Fibroblast of lung (primary cell): ENCODE measurements at places on chromosomes 16 and 17.

DNA sequence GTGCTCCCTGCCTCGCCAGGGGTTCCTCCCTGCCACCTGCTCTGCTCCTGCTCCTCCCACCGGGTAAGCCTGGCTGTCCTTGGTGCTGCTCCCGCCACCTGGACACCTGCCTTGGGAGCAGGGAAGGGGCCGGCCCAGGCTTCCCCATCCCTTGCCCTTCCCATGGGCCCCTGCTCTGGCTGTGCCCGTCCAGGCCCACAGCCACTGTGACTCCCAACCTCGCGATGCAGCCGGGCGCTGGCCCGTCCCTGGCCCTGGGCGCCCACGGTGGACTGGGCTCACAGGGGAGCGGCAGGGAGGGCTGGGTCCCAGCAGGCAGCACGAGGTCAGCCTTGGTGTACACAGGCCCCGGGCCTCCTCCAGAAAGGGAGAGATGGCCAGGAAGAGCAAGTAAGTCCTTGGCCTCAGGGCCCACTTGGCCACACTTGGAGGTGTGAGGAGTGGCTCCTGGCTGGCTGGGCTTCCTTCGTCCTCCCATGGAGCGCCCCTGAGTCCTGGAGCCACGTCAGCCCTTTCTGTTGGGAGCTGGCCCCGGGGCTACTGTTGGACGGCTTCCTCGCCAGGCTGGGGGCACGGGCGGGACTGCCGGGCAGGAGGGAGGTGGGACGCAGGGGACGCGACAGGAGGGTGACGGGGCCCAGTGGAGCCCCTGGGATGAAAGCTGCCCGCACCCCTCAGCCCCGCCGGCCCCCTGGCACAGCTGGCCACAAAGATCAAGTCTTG is 15.3 kb downstream of the ENGASE start:
- H3K27ac ChIP-seq, result no peak overlapping the region
- no peak for DNase-seq
- H3K36me3 ChIP-seq, result no peaks in the 10 kb centered on the region
- H3K4me1 ChIP-seq, result no peaks in the 10 kb centered on the region
- peaks cover 2% of the 10 kb centered on the region for H3K27me3 ChIP-seq
- no peak overlapping the region for H3K4me3 ChIP-seq

DNA sequence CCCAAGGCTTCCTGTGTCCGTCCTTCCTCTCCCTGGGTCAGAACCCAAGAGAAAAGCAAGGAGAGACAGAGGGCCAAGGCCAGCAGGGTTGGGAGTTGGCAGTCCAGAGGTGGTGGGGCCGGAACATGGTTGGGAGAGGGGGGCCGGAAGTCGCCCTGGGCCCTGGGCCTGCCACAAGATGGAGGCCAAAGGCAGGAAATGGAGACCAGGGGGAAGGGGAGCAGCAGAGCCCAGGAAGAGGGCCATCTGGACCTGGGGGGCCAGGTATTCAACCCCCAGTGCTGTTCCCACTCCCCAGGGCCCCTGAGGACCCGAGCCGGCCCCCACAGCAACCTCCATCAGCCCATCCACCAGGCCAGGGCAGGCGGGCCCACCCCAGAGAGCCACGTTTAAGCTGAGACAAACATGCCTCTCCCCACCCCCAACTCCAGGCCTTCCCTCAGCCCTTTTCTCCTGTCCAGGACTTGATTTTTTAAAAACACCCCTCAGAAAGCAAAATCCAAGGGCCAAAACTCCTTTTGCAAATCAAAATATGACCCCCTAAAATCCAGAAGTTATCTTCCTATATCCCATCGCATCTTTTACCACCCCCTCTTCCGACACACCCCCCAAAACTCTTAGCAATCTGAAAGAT is 4.4 kb upstream of the BCL6B start:
- peak overlapping the region; percentile 65 for H3K27ac ChIP-seq
- H3K27me3 ChIP-seq, result no peaks in the 10 kb centered on the region
- H3K4me1 ChIP-seq, result peaks cover 15% of the 10 kb centered on the region

- no peak overlapping the region for H3K27ac ChIP-seq
- DNase-seq, result peak; percentile 74
- no peaks in the 10 kb centered on the region for H3K27me3 ChIP-seq
- no peak overlapping the region for H3K4me3 ChIP-seq
- H3K36me3 ChIP-seq, result no peaks in the 10 kb centered on the region
Measured at GRCh38 chr17:81309140-81309858, 14.2 kb upstream of the SLC38A10 start.

- peaks cover 20% of the 10 kb centered on the region for H3K4me1 ChIP-seq
- no peak overlapping the region for H3K4me3 ChIP-seq
- H3K36me3 ChIP-seq, result peaks cover 2% of the 10 kb centered on the region
- peak; percentile 92 for DNase-seq
- H3K27me3 ChIP-seq, result no peaks in the 10 kb centered on the region
- H3K27ac ChIP-seq, result peak overlapping the region; percentile 71
Measured at GRCh38 chr17:82396601-82397435, 21.3 kb upstream of the HEXD start.

GRCh38 chr16:26267641-26268040 is 575.9 kb downstream of the HS3ST4 start:
- H3K36me3 ChIP-seq, result no peaks in the 10 kb centered on the region
- no peak for DNase-seq
- no peaks in the 10 kb centered on the region for H3K27me3 ChIP-seq

GRCh38 chr17:48427598-48427997 is 2.4 kb downstream of the SKAP1 start:
- no peaks in the 10 kb centered on the region for H3K4me1 ChIP-seq
- peaks cover 10% of the 10 kb centered on the region for H3K27me3 ChIP-seq
- H3K4me3 ChIP-seq, result no peak overlapping the region
- no peak overlapping the region for H3K27ac ChIP-seq
- H3K36me3 ChIP-seq, result no peaks in the 10 kb centered on the region
- DNase-seq, result no peak

DNA sequence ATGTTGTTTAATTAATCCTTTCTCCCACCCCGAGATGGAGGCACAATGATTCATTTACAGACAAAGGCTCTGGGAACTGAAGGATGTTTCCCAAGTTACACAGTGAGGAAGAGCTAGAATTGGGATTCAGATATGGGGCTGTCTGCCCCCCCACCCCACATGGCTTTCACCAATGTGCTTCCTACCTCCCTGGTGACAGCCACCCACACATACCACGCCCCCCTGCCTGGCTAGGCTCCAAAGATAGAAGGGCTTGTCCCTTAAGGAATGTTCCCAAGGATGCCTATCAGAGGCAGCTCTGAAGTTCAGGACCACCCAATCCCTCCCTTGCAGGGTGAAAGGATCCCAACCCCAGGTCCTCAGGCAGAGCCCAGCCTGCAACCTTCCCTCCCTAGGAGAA is 32.9 kb downstream of the CFAP20 start:
- DNase-seq, result no peak
- no peaks in the 10 kb centered on the region for H3K4me1 ChIP-seq
- no peak overlapping the region for H3K4me3 ChIP-seq
- no peaks in the 10 kb centered on the region for H3K36me3 ChIP-seq
- H3K27me3 ChIP-seq, result no peaks in the 10 kb centered on the region
- H3K27ac ChIP-seq, result no peak overlapping the region

- H3K4me1 ChIP-seq, result no peaks in the 10 kb centered on the region
- no peak overlapping the region for H3K27ac ChIP-seq
- no peak overlapping the region for H3K4me3 ChIP-seq
- no peaks in the 10 kb centered on the region for H3K36me3 ChIP-seq
- DNase-seq, result no peak
Measured at GRCh38 chr17:82655038-82655479, 6.8 kb upstream of the WDR45B start.

DNA sequence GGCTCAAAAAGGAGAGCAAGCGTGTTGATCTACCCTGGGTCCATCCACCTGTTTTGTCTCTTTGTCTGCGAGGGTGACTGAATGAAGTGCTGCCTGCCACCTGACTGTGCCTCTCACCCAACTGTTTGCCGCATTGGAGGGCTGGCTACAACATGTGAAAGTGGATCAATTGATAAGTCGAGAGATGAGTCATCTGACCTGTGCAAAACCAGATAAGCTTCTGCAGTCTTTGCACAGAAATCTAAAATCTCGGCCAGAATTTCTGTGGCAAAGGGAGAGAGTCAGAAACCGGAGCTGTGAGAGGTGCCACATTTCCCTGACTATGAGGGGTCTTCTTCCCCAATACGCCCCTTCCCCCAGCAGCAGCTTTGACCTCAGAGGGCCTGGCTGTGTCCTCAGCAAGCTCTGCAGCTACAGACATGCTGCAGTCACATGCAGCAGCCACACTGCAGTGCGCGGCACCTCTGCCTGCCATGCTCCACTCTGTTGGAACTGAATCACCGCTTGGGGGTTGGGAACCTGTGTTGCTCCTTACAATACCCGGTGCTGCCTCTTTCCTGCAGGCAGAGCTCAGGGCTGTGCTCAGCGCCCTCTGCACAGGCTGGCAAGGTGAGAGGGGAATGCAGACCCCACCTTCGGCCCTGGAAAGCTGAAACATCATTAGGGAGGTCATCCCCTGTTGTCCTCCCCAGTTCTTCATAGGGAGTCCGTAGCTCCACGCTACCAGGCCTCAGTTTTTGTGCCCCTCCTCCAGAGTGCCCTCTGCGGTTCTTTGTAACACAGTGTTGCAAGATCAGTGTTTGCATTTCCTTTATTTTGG is 16.2 kb upstream of the HAS3 start:
- no peak overlapping the region for H3K27ac ChIP-seq
- H3K4me3 ChIP-seq, result no peak overlapping the region
- no peak for DNase-seq
- no peaks in the 10 kb centered on the region for H3K27me3 ChIP-seq

DNA sequence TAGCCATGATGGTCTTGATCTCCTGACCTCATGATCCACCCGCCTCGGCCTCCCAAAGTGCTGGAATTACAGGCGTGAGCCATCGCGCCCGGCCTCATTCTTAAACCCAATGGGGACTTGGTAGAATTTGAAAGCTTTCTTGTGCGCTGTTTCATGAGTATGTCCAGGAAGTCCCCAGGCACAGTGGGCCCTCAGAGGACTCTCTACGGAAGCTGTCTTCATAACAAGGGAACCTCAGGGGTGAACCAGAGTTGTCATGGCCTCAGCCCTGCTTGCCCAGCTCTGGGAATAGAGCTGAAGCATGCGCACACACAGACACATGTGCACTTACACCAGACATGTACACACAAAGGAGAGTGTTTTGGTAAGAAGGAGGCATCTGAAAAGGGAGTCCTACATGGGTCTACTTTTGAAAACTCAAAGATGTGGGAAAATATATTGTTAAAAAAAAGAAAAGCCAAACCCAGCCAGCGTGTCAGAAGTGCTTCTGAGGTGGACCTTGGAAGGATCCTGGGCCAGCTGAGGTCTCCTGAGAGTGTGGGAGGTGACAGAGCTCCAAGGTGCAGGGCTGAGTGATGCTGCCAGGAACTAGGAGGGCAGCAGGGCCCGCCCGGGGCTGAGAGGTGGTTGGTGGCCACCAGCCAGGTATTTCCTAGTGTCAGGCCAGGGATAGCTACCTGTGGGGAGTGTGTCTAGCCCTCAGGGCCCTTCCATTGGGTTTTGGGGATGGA is 54.6 kb downstream of the EPN2 start:
- peaks cover 2% of the 10 kb centered on the region for H3K4me1 ChIP-seq
- no peaks in the 10 kb centered on the region for H3K27me3 ChIP-seq
- H3K36me3 ChIP-seq, result peaks cover 3% of the 10 kb centered on the region
- H3K27ac ChIP-seq, result no peak overlapping the region
- DNase-seq, result no peak
